ENCODE measurements at places on chromosomes 16 and 17.
A peak's percentile ranks its signal among the peaks of the same experiment; 100 is the strongest.

- DNase-seq: no peak
Measured at GRCh38 chr16:10878328-10878643, 1.3 kb downstream of the CIITA start.

- DNase-seq: no peak
Measured at GRCh38 chr17:42106009-42106408, 6.5 kb downstream of the DHX58 start.

GRCh38 chr16:11129378-11129781 lies 126.6 kb downstream of the SOCS1 start:
- peak; percentile 81 for DNase-seq

- no peak for DNase-seq
Measured at GRCh38 chr17:57536289-57536688, 208.8 kb downstream of the CCDC182 start.

DNA sequence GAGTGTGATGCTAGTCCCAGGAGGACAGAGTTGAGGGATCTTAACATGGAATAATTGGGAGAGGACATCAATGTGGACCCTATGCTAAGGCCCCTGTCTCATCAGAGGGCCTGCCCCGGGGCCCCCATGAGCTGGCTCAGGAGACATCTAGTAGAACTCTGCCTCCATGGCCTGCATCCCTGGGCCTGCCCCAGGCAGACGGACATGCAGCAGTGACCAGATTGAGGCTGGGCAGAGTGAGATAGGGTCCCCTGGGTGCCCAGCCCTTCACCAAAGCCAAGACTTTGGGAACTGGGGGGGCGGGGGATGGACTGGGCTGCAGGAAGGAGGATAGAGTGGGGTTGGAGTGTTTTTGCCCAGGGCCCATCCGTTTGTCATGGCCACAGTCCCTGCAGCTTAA lies 115.2 kb downstream of the CCDC182 start:
- DNase-seq: no peak

GRCh38 chr16:50834701-50835100 lies 92.8 kb downstream of the CYLD start:
- DNase-seq: no peak

- no peak for DNase-seq
Measured at GRCh38 chr17:49235896-49236295, 5.3 kb upstream of the PHOSPHO1 start.

DNA sequence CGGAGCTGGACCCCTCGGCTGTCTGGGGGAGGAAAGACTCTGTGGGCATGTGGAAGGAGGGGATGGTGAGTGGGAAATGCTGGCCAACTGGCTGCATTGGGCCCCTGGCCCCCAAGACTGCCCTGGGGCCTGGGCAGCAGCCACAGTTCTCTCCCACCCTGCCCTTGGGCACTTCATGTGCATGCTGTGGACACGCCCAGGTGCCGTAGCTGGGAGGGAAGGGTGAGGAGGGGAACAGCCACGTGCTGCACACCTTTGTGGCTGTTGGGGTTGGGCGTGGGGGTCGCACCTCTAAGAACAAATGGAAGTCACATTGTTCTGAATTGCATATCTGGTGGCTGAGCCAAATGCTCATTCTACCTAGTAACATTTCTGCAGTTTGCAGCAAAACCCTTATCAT lies 11.9 kb upstream of the ZNHIT3 start:
- no peak for DNase-seq

GRCh38 chr16:49410226-49410625 lies 36.6 kb downstream of the C16orf78 start:
- DNase-seq: no peak

- DNase-seq: no peak
Measured at GRCh38 chr16:13120557-13120956, 219.2 kb downstream of the SHISA9 start.

DNA sequence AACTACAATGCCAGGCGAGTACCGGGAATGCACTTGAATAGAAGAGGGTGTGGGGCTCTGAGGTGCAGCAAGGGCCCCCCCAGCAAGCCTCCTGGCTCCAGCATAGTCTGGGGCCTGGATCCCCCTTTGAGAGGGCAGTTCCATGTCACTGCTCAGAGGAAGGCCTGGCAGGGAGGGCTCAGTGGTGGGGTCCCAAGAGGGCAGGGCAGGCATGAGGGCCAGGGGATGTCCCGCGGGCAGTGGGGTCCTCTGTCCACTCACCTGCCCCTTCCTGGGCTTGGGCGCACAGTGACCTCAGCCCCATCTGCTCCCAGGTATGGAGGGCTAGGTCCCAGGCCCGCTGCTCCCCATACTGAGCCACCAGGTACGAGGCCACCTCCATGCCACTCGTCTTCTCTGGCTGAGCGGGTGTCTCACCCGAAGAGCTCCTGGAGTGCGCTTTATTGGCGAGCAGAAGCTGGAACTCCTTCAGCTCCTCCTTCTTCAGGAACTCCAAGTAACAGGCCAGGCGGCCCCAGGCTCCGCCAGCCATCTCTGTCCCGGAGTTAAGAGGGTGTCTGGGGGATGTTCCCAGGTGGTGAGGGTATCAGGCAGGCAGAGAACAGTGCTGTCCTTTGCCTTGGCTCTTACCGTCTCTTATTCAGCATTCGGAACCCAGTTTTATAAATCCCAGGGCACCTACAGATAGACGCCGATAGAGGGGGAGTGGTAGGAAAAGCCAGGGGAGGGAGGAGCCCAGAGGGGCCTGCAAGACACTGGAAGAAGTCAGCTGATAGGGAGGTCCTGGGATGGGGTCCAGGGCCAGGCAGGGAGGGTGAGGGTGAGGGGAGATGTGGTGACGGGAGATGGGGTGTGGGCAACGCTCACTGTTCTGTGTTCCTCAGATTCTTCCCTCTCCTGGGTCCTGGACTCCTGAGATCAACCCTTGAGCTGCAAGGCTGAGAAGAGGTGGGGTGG lies 605 bp downstream of the NLRP1 start:
- DNase-seq: no peak

DNA sequence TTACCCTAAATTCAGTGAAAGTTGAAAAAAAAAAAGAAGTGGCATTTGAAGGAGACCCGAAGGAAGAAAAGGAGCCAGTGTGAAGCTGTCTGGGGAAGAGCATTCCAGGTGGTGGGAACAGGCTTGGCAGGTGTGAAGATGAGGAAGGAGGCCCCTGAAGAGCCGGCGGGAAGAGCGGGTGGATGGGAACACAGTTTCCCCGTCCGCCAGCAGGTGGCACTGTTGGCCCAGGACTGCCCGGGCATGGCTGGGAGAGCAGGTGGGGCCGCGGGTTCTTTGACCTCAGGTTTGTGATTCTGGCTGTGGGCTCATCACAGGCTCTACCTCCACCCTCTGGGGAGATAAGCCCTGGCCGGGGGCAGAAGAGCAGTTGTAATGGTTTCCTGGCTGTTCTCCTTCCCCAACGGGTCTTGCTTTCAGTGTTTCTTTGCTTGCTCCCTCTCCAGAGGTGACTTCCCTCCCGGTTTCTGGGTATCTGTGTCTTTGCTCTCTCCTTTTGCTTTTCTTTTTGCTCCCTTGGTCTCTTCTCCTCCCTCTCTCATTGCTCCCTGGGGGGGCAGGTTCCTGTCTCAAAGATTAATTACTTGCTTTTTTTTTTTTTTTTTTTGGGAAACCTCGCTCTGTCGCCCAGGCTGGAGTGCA lies 32.3 kb downstream of the RAP1GAP2 start:
- DNase-seq: peak; percentile 80

GRCh38 chr16:11828696-11829095 lies 22.6 kb downstream of the RSL1D1 start:
- no peak for DNase-seq

GRCh38 chr16:69301861-69302260 lies 9.3 kb upstream of the VPS4A start:
- no peak for DNase-seq

DNA sequence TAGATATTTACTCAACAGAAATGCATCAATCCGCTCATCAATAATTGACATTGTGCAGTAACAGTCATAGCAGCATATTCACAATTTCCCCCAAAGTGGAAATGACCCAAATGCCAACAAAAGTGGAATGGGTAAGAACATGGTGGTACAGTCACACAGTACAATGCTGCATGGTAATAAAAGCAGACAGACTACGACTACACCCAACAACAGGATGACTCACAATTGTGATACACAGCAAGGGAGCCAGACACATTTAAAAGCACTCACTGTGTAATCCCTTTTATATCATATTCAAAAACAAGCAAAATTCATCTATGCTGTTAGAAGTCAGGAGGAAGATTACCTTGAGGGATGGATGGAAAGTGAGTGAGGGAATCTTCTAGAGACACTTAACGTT lies 76.5 kb upstream of the NUDT7 start:
- no peak for DNase-seq

- DNase-seq: peak; percentile 41
Measured at GRCh38 chr16:25006504-25007056, 8.6 kb downstream of the ARHGAP17 start.

GRCh38 chr17:7967751-7968150 lies 34.7 kb upstream of the GUCY2D start:
- no peak for DNase-seq

DNA sequence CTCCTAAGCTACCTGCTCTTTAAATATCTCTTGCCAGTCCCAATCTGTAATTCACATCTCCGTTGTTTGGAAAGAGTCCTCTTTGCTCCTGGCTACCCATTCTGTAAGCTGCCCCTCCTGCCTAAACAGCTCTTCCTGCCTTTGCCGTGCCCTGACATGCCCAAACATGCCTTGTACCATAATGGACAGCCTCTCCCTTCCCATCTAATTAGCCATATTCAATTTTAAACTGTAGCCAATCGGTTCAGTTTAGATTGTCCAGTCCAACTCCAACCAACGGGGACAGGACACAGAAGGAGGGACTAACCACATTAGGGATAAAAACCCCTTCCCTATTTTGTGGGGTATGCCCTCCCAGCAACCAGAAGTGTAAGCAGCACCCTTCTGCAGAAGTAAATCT lies 30.6 kb upstream of the CLEC3A start:
- DNase-seq: no peak

- DNase-seq: no peak
Measured at GRCh38 chr17:3447625-3448024, 14.0 kb upstream of the OR1E2 start.

DNA sequence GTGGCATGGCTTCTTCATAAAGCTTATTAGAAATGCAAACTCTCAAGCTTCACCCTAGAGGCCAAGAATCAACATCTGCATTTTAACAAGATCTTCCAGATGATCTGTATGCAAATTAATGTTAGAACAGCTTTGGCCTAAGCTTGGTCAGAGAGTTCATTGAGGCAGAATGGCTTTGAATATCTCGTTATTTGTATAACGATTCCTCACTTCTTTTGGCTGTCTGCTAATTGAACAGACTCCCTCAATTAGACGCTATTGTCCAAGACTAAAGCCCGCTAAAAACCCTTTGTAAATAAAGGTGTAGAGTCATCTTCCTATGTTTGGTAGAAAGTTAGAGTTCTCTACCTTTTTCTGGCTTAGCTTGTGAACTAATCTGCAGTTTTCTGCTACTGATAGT lies 1453.7 kb downstream of the CDH8 start:
- no peak for DNase-seq

- DNase-seq: no peak
Measured at GRCh38 chr16:51049276-51049675, 101.8 kb downstream of the SALL1 start.

DNA sequence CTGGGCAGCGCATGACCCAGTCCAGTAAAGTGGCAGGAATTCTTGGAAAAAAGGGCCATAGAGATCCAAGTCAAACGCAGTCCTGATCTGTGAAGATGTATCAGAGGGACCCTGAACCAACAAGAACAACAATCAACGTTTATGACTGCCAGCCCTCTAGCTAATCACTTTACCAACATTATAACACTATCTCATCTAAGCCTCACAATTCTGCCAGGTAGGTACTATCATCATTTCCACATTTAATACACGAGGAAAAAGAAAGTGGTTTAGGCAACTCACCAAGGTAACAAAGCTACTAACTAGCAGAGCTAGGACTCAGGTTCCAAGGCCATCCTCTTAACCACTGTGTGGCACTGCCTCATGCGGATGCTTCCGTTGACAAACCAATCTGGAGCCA lies 28.1 kb downstream of the TEX2 start:
- no peak for DNase-seq

- DNase-seq: no peak
Measured at GRCh38 chr16:77555126-77555525, 120.3 kb upstream of the ADAMTS18 start.

DNA sequence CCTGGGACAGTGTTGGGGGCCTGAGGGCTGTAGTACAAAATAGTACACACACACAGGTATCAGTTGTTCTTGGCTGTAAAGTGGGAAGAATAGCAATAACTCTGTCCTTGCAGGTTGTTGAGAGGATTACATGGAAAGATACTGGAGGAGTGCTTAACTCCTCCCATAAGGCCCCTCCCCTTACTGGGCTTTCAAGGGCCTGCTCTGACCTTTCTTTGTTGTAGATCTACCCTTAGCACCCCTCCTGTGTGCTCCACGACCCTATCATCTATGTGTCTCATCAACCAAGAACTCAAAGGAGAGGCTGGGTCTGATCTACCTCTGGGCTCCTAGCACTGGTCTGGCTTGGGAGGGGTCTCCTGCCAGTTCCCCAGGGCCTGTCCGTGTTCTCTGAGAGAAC lies 8.3 kb upstream of the EDC4 start:
- DNase-seq: no peak

GRCh38 chr17:82981141-82981730 lies 98.2 kb upstream of the METRNL start:
- no peak for DNase-seq
